Esophagus squamous epithelium (tissue), 5 donors: ENCODE measurements at places on chromosomes 4 and X.

DNA sequence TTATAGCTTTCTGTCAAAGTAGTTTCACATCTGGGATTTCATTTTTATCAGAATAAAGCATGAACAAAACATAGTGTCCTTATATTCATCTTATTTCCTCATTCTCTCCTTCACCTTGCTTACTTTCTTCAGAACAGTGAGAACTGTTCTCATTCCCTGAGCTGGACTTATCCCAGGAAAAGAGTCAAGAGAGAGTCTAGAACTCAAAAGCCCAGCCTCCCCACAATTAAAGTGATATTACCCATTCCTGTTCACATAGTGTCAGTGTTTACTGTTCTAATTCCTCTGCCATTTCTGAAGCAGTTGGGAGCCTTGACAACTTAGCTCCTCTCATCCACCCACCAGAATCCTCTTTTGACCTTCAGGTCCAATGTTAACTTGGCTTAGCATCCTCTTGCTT lies 42.9 kb downstream of the RASSF6 start:
- DNase-seq: no peak

DNA sequence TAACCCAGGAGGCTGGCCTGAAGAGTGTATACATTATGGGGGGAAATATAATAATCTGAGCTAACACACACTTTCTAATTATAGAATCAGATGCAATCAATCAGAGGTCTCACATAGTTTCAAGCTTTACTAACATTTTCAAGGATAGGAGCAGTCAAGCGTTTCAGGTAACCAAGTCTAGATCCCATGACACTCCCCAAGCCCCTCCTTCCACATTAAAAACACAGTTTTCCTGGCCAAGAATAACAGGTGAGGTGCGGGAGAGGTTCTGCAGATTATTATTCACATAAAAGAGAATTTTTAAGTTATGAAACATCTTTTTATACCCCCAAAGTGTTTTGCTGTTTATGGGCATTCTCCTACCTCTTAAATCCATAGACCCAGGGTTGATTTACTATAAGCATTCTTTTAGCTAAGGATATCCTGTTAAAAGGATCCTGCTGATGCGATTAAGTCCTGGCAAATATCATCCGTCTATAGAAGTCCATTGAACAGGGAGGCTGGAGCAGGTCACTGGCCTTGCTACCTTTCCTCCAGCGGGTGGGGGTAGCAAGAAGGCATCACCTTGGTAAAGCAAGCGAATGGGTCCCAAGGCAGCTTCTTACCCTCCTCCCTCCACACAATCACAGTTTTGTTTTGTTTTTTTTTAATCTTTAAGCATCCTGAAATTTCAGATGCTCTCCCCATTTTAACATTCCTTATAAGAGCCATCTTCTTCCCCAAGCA lies 104.7 kb upstream of the GPM6A start:
- DNase-seq: no peak

DNA sequence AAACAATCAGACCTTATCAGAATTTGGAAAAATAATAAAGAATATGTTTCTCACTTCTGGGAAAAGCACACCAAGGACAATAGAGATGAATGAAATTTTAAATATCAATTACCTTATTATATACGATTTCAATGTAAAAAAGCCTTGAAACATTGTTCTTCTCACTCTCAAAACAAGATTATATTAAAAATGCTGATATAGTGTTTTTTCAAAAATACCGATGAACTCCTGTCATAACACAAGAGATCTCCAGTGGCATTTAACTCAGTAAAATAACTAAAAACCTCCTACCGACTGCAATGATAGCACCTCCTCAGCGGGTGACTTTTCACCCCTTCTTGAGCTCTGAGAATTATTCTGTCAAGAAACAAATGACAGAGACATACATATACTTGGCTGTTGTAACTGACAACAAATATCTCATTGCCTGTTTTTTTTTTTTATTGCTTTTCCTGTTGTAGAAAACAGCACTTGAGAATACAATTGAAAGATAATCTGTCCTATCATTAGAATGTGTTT lies 1237.3 kb downstream of the C4orf33 start:
- no peak for DNase-seq

DNA sequence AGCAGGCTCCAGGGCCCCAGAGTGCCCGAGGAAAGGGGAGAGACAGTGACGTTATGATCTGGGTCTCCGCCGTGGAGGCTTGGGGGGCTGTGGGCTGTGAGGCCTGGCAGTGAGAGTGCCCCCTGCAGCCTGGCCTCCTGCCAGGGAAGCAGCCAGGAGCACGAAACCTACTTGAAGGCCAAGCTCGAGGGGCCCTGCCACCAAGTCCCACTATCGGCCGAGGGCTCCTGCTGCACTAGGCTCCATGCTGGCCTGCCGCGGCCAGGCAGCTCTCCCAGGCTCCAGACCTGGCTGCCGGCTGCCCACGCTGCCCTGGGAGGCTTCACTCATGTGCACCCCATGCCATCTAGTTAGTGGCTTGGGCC lies 18.7 kb downstream of the FLNA start:
- DNase-seq: no peak

- no peak for DNase-seq
These were observed 72.7 kb upstream of the LIMCH1 start for GRCh38 chr4:41465146-41465761.

DNA sequence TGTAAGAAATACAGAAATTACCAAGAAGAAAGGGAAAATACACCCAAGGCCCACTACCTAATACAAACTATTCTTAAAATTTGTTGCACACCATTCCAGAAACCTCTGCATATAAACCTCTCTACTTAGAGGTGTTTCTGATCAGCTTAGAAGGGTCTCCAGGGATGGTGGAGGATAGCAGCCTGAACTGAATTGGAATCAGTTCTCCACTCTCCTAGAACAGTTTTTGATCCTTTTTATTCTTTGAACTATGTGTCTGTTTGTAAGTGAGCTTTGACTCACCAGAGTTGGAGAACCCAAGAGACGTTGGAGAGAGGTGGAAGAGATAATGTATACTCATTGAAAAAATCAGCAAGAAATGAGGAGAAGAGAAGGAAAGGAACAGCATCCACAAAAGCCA lies 96.6 kb upstream of the OTUD4 start:
- DNase-seq: no peak
